ENCODE measurements at places on chromosomes 16 and 17.

- no peaks in the 10 kb centered on the region for H3K36me3 ChIP-seq
- H3K4me3 ChIP-seq = no peak overlapping the region
- DNase-seq = no peak
- no peaks in the 10 kb centered on the region for H3K27me3 ChIP-seq
These were observed 52.6 kb downstream of the MAP2K6 start for GRCh38 chr17:69466905-69467667.

DNA sequence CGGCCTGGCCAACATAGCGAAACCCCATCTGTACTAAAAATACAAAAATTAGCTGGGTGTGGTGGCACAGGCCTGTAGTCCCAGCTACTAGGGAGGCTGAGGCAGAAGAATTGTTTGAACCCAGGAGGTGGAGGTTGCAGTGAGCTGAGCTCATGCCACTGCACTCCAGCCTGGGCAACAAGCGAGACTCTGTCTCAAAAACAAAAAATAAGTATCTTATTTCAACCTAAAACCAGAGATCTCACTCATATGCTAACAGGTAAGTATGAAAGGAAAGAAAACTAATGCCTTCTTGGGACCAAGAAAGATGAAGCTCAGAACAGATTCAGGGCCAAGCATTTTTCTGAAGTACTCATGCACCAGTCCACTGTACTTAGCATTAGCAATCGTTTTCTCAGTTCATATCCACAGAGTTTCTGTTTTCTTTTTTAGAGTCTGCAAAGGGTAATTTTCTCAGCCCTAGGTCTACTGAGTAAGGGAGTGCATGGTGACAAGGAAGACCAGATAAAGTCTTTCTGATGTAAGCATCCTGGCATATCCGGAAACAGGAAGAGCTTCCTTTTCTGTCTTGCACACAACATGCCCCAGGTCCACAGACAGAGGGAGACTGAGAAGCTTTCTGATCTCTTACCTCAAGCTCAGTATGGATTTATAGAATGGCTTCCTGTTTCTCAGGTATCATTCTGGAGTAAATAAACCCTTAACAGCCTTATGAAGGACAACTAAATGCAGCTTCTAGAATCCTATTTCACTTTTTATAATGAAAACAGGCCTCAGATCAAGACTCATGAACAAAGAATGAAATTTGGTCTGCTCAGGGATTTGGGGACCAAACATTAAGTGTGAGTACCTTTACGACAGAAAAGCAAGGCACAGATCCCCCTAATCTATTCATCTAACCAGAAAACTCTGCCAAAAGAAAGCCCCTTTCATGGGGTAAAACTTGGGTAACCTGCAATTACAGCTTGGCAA, 38.7 kb upstream of the FOXJ1 start:
- peak; percentile 55 for DNase-seq
- H3K4me1 ChIP-seq = peaks cover 32% of the 10 kb centered on the region
- H3K27ac ChIP-seq = peak overlapping the region; percentile 84
- H3K4me3 ChIP-seq = no peak overlapping the region
- no peaks in the 10 kb centered on the region for H3K27me3 ChIP-seq

DNA sequence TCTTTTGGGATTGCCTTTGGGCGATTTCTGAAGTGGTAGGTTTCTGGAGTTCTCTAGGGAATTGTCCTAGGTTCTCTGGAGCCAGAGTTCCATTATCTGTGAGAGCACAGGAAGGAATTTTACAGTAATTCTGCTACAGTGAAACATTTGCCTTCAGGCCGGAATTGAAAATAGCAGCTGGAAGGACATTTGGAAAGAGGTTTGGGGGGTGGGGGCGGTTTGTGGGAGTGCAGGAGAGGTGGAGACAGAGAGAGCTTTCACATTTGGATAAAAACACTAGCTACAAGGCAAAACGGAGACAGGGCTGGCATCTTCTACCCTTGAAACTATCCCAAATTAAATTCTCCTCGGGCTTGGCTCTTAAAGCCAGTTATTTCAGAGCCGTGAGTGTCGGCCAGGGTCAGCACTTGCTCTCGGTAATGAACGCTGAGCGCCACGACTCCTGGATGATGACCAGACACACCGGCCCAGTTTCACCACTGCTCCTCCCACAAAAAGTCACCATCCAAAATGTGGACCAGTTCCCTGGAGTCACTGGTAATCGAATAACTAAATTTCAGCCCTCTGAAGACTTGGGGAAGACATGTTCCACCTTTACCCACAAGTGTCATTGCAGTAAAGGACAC, 67.7 kb upstream of the TANC2 start:
- no peaks in the 10 kb centered on the region for H3K27me3 ChIP-seq
- no peaks in the 10 kb centered on the region for H3K4me1 ChIP-seq
- no peak for DNase-seq
- H3K4me3 ChIP-seq = no peak overlapping the region
- H3K27ac ChIP-seq = no peak overlapping the region
- no peaks in the 10 kb centered on the region for H3K36me3 ChIP-seq

DNA sequence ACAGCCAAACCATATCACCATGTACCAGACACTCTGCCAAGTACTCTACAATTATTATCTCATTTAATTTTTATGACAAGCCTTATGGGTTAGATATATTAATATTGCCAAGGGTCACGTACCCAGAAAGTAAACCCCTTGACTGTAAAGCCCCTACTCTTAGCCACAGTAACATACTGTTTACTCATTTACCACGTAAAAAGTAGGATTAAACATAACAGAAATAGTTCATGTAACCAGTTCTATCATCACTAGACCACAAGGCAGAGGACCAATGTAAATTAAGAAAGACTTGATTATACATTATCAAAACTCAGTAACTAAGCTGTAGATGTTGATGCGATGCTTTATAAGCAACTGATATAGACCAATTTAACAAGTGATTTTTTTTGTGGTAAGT, 101.5 kb upstream of the CNTNAP4 start:
- no peaks in the 10 kb centered on the region for H3K27me3 ChIP-seq
- no peaks in the 10 kb centered on the region for H3K36me3 ChIP-seq
- H3K4me3 ChIP-seq = no peak overlapping the region
- no peaks in the 10 kb centered on the region for H3K4me1 ChIP-seq

DNA sequence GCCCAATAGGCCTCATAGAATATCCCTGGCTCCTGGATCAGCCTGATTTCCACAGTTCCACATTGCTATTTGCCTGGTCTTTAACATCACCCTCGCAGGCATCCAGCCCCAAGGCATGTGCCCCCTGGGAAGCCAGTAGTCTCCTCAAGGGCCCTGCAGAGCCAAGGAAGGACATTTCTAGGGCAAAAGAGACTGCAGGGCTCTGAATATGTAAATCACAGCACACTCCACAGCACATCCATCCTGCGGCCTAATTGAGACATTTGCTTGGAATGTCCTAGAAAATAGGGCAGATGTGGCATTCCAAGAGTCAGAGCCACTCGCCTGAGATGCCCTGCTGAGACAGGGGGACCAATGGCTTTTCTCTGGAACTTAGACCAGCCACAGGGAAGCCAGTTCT, 11.4 kb upstream of the C16orf78 start:
- no peaks in the 10 kb centered on the region for H3K4me1 ChIP-seq
- no peaks in the 10 kb centered on the region for H3K36me3 ChIP-seq
- no peak overlapping the region for H3K27ac ChIP-seq
- H3K4me3 ChIP-seq = no peak overlapping the region

DNA sequence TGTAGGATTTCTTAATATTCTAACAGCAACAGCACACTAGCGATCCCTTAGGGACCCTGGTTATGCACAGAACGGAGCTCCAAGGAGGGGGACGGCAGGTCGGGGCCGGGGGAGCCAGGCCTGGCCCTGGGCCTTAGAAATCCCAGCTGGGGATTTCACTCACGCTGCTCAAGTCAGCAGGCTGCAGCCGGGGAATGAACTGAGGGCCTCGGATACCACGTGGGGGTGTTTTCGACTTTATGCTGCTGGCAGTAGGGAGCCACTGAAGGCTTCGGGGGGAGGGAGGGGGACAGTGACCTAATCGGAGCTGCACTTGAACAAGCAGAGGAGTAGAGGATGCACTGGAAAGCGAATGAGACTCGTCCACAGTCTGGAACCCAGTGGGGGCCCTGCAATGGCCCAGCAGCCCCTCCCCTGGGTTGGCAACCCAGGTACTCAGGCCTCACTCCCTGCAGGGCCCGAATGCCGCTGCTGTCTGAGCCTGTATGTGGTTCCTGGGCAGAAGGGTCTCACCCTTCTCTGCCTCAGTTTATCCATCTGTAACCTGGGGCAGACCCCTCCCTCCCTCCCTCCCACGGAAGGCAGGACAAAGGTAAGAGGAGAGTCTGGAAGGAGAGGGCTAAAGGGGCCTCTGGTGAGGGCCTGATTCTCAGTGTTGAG, 53.7 kb downstream of the RPH3AL start:
- no peaks in the 10 kb centered on the region for H3K4me1 ChIP-seq
- no peak for DNase-seq
- H3K27ac ChIP-seq = no peak overlapping the region
- peaks cover 5% of the 10 kb centered on the region for H3K27me3 ChIP-seq
- H3K36me3 ChIP-seq = no peaks in the 10 kb centered on the region
- no peak overlapping the region for H3K4me3 ChIP-seq

DNA sequence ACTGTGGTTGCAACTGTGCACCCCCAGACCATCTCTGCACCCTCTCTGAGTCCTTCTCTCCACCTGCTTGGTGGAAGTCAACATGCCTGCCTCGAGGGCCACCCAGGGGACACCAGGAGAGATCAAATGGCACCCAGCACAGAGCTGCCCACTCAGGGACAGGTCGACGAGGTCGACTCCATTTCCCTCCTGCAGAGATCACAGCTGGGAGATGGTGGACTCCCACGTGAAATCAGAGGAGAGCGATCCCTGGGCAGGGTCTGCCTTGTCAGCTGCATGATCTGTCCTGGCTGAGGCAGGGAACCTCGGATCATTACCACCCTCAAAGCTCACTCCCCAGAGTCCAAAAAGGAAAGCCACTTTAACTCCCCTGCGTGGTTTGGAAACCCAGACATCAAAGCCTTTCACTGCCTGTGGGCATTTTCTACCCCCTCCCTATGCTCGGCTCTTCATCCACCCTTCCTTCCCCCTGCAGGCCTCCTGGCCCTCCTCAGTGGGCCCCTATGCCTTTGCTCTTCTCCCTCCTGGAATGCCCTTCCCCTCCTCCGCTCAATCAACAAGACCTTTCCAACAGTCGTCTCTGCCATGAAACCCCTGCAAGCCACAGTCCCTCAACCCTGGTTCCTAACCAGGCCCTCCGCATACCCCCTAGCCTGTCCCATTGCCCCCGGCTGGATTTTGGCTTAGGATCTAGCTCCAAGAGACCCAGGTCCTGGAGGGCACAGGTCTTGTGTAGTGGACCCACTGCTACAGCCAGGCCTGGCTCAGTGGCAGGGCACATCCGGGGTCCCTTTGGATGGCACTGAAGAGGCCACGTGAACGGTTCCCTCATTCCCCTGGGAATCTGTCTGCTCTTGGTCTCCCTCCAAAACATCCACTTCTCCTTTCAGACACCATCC, 103.8 kb upstream of the RPL38 start:
- H3K27me3 ChIP-seq = no peaks in the 10 kb centered on the region
- H3K36me3 ChIP-seq = no peaks in the 10 kb centered on the region
- H3K4me1 ChIP-seq = no peaks in the 10 kb centered on the region
- H3K27ac ChIP-seq = no peak overlapping the region

GRCh38 chr17:83014940-83015910, 64.2 kb upstream of the METRNL start:
- H3K36me3 ChIP-seq = no peaks in the 10 kb centered on the region
- DNase-seq = no peak
- no peak overlapping the region for H3K27ac ChIP-seq
- H3K27me3 ChIP-seq = no peaks in the 10 kb centered on the region
- no peak overlapping the region for H3K4me3 ChIP-seq

DNA sequence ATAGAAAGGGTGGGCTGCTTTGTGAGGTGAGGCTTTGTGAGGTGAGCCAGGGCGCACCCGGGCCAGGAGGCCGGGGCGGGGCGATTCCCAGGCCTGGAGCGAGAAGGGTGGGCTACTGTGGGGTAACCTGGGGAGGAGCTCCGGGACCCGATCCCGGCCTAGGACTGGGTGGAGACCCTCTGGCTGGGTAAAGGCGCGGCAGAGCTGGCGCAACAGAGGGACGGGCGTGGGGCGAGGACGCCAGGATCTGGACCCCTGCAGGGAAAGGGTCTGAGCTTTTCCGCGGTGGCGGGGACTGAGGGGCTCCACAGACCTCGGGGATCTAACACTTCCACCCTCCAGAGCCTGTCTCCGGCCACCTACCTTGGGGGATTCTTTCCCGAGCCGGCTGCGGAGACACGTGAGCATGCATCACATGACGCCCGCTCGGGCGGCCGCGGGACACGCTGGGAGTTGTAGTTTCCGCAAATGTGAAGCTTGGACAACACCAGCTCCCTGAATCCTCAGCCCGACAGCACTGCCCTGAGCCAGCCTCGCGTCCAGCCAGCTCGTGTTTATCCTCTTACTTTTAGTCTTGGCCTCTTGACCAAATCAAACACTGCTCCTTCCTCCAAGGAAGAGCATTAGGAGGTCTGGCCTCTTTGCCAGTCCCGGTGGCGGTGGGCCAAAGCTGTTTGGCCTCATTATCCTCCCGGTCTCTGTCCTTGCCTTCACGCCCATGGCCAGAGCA, at the start of gene SLC38A7:
TSS of gene SLC38A7 (minus strand) at position 417 of the 730 bp plus-strand sequence. CDS start 4,644 bp downstream, outside the sequence.
- H3K36me3 ChIP-seq = no peaks in the 10 kb centered on the region
- no peaks in the 10 kb centered on the region for H3K27me3 ChIP-seq
- peak within 1 kb of the TSS; percentile 31 for H3K27ac ChIP-seq
- peaks cover 11% of the 10 kb centered on the region for H3K4me1 ChIP-seq
- peak within 1 kb of the TSS; percentile 83 for H3K4me3 ChIP-seq

- no peaks in the 10 kb centered on the region for H3K27me3 ChIP-seq
- no peak overlapping the region for H3K4me3 ChIP-seq
- no peak for DNase-seq
- no peak overlapping the region for H3K27ac ChIP-seq
- H3K4me1 ChIP-seq = no peaks in the 10 kb centered on the region
These were observed 405.7 kb upstream of the SALL1 start for GRCh38 chr16:51556694-51557340.

DNA sequence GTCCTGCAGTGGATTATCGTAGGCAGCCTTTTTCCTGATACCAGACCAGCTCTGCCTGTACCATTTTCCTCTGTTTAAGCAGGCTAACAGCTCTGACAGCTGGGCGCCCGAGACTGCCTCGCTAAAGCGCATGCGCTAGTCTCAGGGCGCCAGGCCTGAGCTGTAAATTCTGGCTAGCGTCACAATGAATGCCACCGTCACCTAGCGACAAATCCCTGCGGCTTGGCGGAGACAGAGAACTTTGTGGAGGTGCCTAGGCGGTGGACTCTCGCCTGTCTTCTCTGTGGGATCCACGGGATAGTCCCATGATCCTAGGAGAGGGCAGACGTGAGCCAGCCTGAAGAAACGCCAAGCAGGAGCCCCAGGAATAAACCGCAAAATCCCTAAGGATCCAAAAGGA, 573.9 kb downstream of the KCNJ18 start:
- H3K36me3 ChIP-seq = no peaks in the 10 kb centered on the region
- no peak overlapping the region for H3K27ac ChIP-seq
- H3K4me3 ChIP-seq = no peak overlapping the region
- no peak for DNase-seq

- no peaks in the 10 kb centered on the region for H3K27me3 ChIP-seq
- H3K27ac ChIP-seq = no peak overlapping the region
- no peak for DNase-seq
- peaks cover 16% of the 10 kb centered on the region for H3K36me3 ChIP-seq
These were observed 11.5 kb downstream of the MPRIP start for GRCh38 chr17:17053446-17054379.

- no peak for DNase-seq
- no peak overlapping the region for H3K27ac ChIP-seq
- H3K4me1 ChIP-seq = peaks cover 7% of the 10 kb centered on the region
- peaks cover 24% of the 10 kb centered on the region for H3K36me3 ChIP-seq
- no peak overlapping the region for H3K4me3 ChIP-seq
These were observed 163.3 kb upstream of the PLCG2 start for GRCh38 chr16:81615833-81616232.

GRCh38 chr16:12225255-12225654, 248.7 kb downstream of the SNX29 start:
- H3K27ac ChIP-seq = no peak overlapping the region
- no peak overlapping the region for H3K4me3 ChIP-seq
- H3K4me1 ChIP-seq = peaks cover 6% of the 10 kb centered on the region
- no peaks in the 10 kb centered on the region for H3K27me3 ChIP-seq
- DNase-seq = no peak

Measured in thymus (tissue), 14 donors.